Upper lobe of right lung (tissue), 1 donor: ENCODE measurements at places on chromosomes 1 and 21. TPM values are rescaled to one million over a fixed set of nuclear protein-coding genes. Genes with fewer than 3 reads are reported as not detected.

The ANKRD35 gene
- total RNA-seq = 1.6 TPM

The PTCH2 gene
- 0.64 TPM for total RNA-seq

The OLFML2B gene
- 17.5 TPM for total RNA-seq

The CYP2J2 gene
- 1.4 TPM for total RNA-seq

The FCRL5 gene
- 0.93 TPM for total RNA-seq

The GLIS1 gene
- 0.14 TPM for total RNA-seq

The MYOG gene
- not detected for total RNA-seq

The BARHL2 gene
- not detected for total RNA-seq

The DRAXIN gene
- 0.09 TPM for total RNA-seq

The CFHR1 gene
- total RNA-seq = not detected

The FCGR3B gene
- total RNA-seq = 18.9 TPM

- no peaks in the 10 kb centered on the region for H3K27me3 ChIP-seq
- no peak overlapping the region for H3K27ac ChIP-seq
- H3K36me3 ChIP-seq = no peaks in the 10 kb centered on the region
These were observed 177.4 kb downstream of the LBR start for GRCh38 chr1:225250432-225250831.

DNA sequence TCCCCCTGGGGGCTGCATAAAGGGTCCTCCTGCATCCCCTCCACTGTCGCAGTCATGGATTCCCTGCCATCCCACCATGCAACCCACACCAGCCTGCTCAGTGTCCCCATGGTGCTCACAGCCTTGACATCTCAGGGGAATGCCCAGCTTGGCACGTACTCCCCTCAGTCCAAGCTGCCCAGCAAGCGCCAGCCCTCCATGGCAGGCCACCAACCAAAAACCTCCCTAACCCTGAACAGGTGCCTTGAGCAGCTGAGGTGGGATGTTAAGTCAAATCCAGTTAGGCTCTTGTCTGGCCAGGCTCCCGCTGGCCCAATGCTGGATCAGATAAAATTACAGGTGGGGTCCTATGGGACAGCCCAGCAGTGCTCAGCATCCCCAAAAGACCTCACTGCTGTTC, 341 bp downstream of the VTCN1 start:
- H3K36me3 ChIP-seq = no peaks in the 10 kb centered on the region
- DNase-seq = no peak
- no peaks in the 10 kb centered on the region for H3K4me1 ChIP-seq
- no peak overlapping the region for H3K4me3 ChIP-seq

GRCh38 chr1:12152113-12152891, 14.5 kb upstream of the TNFRSF1B start:
- no peaks in the 10 kb centered on the region for H3K27me3 ChIP-seq
- H3K36me3 ChIP-seq = no peaks in the 10 kb centered on the region
- no peak for DNase-seq
- H3K4me1 ChIP-seq = peaks cover 55% of the 10 kb centered on the region
- no peak overlapping the region for H3K4me3 ChIP-seq

- H3K4me3 ChIP-seq = no peak overlapping the region
- no peaks in the 10 kb centered on the region for H3K36me3 ChIP-seq
- H3K27me3 ChIP-seq = no peaks in the 10 kb centered on the region
- H3K4me1 ChIP-seq = no peaks in the 10 kb centered on the region
- no peak for DNase-seq
- H3K27ac ChIP-seq = no peak overlapping the region
These were observed 8.1 kb upstream of the EPHB2 start for GRCh38 chr1:22702296-22703085.

GRCh38 chr1:37549341-37549740, 4.8 kb downstream of the SNIP1 start:
- H3K27ac ChIP-seq = no peak overlapping the region
- peaks cover 21% of the 10 kb centered on the region for H3K4me1 ChIP-seq
- peaks cover 52% of the 10 kb centered on the region for H3K36me3 ChIP-seq
- no peak overlapping the region for H3K4me3 ChIP-seq
- H3K27me3 ChIP-seq = no peaks in the 10 kb centered on the region
- no peak for DNase-seq

DNA sequence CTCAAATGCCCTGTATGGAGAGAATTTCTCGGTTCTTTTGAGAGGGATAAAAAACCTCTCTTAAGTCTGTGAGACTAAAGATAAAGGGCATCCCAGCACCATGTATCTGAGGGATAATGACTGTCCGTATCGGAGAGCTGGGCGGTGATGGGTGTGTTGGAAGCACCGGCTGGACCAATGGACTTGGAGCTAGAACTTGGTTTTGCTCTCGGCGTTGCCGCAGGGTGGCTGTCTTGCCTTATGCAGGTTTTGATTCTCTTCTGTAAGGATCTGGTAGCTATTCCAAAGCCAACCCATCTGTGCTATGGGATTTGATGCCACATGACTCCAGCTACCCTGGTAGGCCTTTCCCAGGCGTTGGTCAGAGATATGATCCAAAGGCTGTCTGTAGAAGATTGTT, 348.8 kb downstream of the KIF26B start:
- H3K27me3 ChIP-seq = no peaks in the 10 kb centered on the region
- no peaks in the 10 kb centered on the region for H3K4me1 ChIP-seq
- no peak for DNase-seq
- H3K4me3 ChIP-seq = no peak overlapping the region
- no peak overlapping the region for H3K27ac ChIP-seq

DNA sequence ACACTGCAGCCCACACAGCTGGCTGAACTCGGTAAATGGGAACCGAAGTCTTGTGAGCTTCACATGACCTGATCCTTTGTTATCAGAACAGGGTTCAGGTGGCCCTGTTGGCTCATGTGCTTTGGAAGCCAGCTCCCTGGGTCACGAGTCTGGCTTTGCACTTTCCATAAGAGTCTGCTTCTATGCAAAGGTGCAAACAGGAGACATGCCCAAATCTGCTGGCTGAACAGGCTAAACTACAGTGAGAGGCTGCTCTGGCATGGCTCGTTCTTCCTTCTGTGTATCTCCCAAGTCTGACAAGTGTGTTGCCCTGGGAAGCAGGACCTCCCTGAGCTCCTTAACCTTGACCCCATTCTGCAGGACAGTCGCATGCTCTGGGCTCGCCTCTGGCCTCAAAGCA, 549.6 kb downstream of the KIF26B start:
- no peak overlapping the region for H3K27ac ChIP-seq
- no peaks in the 10 kb centered on the region for H3K4me1 ChIP-seq
- no peak overlapping the region for H3K4me3 ChIP-seq
- no peaks in the 10 kb centered on the region for H3K27me3 ChIP-seq
- DNase-seq = no peak

GRCh38 chr1:159829273-159829634, 2.6 kb downstream of the SLAMF8 start:
- peak overlapping the region; percentile 5 for H3K4me3 ChIP-seq
- H3K4me1 ChIP-seq = peaks cover 29% of the 10 kb centered on the region
- DNase-seq = peak; percentile 75
- no peaks in the 10 kb centered on the region for H3K27me3 ChIP-seq
- peaks cover 8% of the 10 kb centered on the region for H3K36me3 ChIP-seq

GRCh38 chr21:34589511-34590282, 25.2 kb downstream of the RCAN1 start:
- H3K27ac ChIP-seq = no peak overlapping the region
- peaks cover 18% of the 10 kb centered on the region for H3K4me1 ChIP-seq
- no peak overlapping the region for H3K4me3 ChIP-seq
- no peak for DNase-seq

DNA sequence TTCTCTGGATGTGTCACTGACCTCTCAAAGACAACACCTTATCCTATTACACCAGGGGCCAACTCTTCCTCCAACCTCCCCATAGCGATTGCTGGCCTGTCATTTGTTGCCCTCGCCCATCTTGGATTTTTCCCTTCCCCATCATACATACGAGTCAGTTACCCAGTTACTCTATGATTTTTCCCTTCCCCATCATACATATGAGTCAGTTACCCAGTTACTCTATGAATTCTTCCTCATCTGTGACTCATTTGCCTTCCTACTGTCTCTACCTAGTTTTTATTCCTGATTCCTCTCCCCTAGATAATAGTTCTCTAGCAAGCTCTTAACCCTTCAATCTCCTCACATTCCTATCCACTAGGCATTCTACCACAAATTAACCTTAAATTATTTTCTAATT, 178.8 kb downstream of the NR5A2 start:
- no peaks in the 10 kb centered on the region for H3K27me3 ChIP-seq
- no peaks in the 10 kb centered on the region for H3K36me3 ChIP-seq
- H3K27ac ChIP-seq = no peak overlapping the region
- H3K4me1 ChIP-seq = no peaks in the 10 kb centered on the region
- H3K4me3 ChIP-seq = no peak overlapping the region

DNA sequence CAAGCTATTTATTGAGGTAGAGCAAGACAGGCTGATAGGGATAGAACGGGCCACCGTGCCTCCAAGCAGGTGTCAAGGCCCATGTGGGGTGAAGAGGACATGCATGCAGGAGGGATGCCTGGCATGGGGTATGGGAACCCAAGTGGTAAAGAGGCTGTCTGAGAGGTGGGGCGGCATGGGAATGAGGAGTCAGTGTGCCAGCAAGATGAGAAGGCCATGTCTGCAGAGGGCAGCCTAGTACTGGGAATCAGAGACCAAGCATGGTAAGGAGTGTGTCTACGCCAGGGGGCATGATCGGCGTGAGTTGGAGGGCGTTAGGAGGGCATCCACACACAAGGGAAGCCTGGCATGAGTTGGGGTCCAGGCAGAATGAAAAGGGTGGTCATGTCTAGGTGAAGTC, 303.7 kb upstream of the PLD5 start:
- H3K4me1 ChIP-seq = no peaks in the 10 kb centered on the region
- no peaks in the 10 kb centered on the region for H3K36me3 ChIP-seq
- H3K4me3 ChIP-seq = no peak overlapping the region
- no peaks in the 10 kb centered on the region for H3K27me3 ChIP-seq
- no peak overlapping the region for H3K27ac ChIP-seq
- DNase-seq = no peak

- H3K27me3 ChIP-seq = no peaks in the 10 kb centered on the region
- peaks cover 74% of the 10 kb centered on the region for H3K36me3 ChIP-seq
- H3K27ac ChIP-seq = no peak overlapping the region
These were observed 1.1 kb upstream of the CFAP141 start for GRCh38 chr1:154207262-154207661.

DNA sequence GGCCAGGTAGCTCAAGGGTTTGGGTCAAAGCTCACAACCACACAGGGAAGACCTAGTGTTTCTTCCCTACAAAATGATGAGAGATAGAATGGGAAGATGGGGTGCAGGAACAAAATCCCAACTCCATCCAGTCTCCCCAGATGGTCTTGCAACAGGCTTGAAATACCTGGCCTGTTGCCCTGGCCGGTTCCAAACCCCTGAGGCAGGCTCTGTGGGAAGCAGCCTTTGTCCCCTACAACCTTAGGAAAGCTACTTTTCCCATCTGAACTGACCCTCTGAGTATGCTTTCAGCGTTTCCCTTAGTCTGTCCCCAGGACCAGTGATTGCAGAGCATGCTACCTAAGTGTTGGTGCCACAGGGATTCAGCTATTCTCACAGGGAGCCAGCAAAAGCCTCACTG, 104.0 kb downstream of the GDAP2 start:
- H3K36me3 ChIP-seq = no peaks in the 10 kb centered on the region
- H3K27me3 ChIP-seq = no peaks in the 10 kb centered on the region
- no peak for DNase-seq
- H3K4me3 ChIP-seq = no peak overlapping the region

GRCh38 chr1:173454966-173455524, 22.1 kb upstream of the PRDX6 start:
- no peaks in the 10 kb centered on the region for H3K27me3 ChIP-seq
- no peaks in the 10 kb centered on the region for H3K36me3 ChIP-seq
- H3K4me3 ChIP-seq = no peak overlapping the region
- H3K4me1 ChIP-seq = no peaks in the 10 kb centered on the region

DNA sequence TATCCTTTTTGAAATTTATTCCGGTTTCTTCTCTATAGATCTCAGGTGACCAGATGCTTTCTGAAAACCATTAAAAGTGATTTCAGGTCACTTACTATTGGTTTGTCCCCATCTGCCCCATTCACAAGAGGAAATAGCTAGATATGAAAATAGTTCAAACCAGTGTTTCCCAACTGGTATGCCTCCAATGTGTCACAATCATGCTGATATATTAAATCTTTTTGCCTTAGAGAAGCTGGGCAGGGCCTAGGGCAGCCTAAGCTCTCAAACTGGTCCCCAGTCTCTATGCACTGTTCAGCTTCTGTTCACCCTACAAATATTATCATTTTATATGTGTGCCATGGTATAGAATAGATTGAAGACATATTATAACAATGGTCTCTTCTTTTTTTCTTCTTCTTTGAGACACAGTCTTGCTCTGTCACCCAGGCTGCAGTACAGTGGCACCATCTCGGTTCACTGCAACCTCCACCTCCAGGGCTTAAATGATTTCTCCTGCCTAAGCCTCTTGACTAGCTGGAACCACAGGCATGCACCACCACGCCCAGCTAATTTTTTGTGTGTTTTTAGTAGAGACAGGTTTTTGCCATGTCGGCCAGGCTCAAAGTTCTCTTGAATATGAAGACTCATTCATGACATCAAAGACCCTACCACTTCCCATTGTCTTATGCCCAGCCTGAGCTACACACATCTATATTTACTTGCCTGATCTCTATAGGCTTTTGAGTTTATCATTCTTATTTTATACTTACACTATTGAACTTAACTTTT, 15.7 kb downstream of the PTPN22 start:
- DNase-seq = no peak
- H3K27me3 ChIP-seq = no peaks in the 10 kb centered on the region
- H3K27ac ChIP-seq = no peak overlapping the region
- H3K4me1 ChIP-seq = peaks cover 24% of the 10 kb centered on the region

GRCh38 chr1:197632651-197633050, 142.6 kb downstream of the DENND1B start:
- no peak overlapping the region for H3K27ac ChIP-seq
- no peaks in the 10 kb centered on the region for H3K4me1 ChIP-seq
- no peaks in the 10 kb centered on the region for H3K36me3 ChIP-seq
- no peak for DNase-seq
- no peaks in the 10 kb centered on the region for H3K27me3 ChIP-seq

DNA sequence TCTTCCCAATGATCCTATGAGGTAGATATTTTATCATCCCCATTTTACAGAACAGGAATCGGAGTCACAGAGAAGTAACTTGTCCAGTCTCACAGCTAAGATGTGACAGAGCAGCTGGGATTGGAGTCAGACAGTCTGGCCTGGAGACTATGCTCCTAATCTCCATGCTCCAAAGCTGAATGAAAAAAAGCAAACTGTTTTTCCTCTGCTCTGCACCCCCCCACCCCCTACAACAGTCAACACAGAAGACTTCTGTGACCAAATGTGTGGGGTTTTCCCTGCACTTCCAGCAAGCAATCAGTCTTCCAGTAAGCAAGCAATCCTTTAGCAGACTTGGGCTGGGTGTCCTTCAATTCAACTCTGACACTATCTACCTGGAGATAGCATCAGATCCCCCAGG, 33.2 kb downstream of the KIRREL1 start:
- H3K4me3 ChIP-seq = no peak overlapping the region
- H3K4me1 ChIP-seq = peaks cover 27% of the 10 kb centered on the region
- no peaks in the 10 kb centered on the region for H3K27me3 ChIP-seq
- DNase-seq = no peak
- no peaks in the 10 kb centered on the region for H3K36me3 ChIP-seq

DNA sequence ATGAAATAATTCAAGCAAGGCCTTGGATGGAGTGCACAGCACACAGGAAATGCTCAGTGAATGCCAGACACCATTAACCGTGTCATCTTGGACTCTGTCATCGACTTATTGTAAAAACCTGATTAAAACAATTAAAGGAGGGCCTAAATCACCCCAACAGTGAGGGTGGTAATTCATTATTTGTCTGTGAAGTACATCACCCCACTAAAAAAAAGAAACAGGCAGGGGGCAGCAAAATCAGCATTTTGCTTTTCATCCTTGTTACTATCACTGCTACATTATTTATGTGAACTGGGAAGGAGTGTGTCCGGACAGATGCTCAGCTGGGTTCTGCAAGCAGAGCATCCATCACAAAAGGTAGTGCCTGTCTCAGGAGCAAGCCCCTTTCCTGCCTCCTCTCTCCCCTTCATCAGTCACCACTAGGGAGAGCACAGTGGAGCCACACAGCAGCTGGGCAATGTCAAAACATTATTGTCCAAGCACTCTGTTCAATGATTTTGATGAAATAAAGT, 98.5 kb downstream of the RERE start:
- H3K4me1 ChIP-seq = peaks cover 17% of the 10 kb centered on the region
- no peaks in the 10 kb centered on the region for H3K27me3 ChIP-seq
- no peaks in the 10 kb centered on the region for H3K36me3 ChIP-seq
